KG1 (cell line): ENCODE measurements at places on chromosomes 7 and 10.

DNA sequence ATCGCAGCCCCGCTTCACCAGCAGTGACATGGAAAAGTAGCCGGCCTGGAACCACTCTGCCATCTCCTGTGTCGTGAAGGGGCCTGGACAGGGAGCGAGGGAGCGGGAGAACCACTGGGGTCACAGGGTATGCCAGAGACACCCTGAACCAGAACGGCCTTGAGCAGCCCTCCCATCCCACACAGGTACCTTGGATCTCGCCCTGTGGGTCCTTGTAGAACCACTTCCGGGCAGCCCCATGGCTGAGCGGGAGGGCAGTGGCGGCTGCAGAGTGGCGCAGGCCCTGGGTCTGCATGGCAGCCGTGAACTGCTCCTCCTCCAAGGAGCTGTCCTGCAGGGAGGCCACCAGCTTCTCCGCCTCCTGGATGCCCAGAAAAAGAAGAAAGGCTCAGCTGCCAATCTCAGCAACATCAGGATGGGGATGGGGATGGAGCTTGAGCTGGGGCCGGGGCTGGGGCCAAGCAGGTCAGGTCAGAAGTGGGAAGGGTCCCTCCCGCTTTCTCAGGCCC lies 9.5 kb downstream of the GIGYF1 start:
- DNase-seq = no peak

GRCh38 chr10:12949248-12949647 lies 52.3 kb downstream of the CCDC3 start:
- no peak for DNase-seq

DNA sequence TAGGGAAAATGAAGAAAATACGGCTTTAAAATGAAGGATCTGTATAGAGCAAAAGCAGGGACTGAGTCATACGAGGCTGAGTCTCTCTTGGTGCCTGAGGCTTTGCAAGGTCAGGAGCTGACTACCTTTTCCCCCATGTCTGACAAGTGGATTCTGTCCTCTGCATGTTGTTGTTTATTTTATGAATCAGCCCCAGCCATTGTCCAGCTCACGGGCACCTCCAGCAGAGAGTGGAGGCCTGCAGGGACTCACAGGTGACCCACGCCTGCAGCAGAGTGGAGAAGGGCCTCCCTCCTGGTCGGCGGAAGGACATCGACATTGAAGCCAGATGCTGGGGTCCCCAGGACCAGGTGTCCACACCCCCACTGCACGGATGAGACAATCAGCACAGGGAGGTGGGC lies 233.9 kb downstream of the WDR37 start:
- DNase-seq = no peak

DNA sequence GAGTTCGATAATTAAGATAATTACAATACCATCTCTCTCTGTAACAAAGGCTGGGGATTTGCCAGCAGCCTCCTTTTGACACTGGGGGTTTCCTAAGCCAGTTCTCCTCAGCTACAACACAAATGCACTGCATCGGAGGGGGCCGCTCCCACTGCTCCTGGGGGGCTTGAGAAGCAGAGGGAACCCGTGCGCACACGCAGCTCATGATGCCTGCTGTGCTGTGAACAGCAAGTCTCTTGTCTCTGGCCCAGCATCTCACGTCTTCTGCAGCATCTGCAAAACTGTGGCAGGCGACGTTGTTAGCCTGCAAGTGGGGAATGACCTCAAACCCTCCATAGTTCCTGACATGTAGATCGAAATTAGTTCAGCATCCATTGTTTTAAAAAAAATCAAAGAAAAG lies 5.5 kb downstream of the VIPR2 start:
- no peak for DNase-seq

DNA sequence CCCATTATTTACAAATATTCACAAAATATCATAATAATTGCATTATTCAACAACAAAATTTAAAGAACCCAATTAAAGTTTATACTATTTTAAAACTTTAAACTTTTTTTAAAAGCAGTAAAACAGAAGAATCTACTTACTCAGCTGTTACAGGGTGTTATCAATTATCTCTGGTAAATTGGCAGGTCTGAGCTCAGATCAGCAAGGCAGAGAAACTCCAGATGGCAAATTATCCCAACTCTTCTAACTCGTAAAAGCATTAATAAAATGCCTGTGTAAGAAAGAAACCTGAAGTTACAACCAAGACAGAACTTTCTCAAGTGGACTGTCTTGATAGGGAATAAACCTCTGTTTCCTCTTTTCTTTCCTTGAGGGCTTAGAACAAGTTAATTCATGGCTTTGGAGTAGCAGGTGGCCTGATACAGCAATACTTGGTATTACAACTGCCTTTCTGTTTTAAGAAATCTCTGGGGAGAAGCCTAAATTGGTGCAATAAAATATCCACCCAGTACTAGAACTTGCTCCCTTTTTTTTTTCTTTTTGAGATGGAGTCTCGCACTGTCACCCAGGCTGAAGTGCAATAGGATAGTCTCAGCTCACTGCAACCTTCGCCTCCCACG lies 275.3 kb upstream of the MKLN1 start:
- DNase-seq = no peak
